ENCODE measurements at places on chromosomes 3 and 15. TPM values are rescaled to one million over a fixed set of nuclear protein-coding genes. Genes with fewer than 3 reads are reported as not detected.

DNA sequence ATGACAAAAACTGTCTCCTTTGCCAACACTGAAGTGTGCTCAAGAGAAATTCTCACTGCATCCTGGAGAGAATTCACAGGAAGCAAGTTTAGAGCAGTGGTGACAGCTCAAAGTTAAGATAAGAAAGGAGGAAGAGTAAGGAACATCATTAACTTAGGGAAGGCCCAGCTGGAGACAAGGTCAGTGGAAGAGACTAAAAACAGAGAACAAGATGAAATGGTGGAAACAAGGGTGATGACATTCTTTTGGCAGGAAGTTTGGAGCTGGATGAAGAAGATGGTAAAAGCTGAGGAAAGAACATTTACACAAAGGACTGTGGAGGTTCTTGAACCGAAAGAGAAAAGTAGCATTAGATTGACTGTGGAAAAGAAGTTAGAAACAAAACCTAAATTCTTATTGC is 6.7 kb upstream of the SUCLG2 start:
- no peak for DNase-seq

DNA sequence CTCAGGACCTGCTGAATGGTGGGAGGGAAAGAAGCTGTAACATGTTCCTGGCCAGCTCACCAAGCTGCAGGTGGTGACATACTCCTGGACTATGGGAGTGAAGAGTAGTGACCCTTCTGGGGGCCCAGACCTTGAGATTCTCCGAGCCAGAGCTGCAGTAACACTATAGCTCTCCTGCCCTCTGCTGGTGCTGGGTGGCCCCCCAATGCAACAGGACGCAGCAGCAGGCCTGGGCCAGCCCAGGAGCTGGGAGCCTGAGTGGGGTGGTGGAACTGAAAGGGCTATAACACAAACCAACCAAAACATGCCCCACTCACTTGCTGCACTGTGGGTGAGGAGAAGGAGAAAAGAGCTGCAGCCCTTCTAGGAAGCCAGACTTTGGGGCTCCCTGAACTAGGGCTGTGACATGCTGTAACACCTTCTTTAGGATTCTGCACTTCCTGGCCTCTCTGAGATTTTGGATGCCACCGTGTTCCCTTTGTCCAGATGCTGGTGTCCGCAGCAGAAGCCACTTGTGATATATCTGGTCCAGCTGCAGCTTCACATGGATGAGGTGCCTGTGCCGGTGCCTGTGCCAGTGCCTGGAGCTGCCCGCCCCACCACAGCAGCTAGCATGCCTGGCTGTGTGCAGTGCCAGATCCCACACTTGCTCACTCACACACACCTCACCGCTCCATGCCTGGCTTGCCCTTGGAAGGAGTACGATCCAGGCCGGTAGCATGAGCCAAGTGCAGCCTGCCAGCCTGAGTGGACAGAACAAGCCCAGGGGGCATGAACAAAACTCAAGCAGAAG is 636.8 kb upstream of the KCNMB2 start:
- no peak for DNase-seq

ANKRD63 gene
- not detected for polyA plus RNA-seq

SLC12A8 gene
- polyA plus RNA-seq, result 7.5 TPM

All from mammary epithelial cell (primary cell).